AG09309 (cell line): ENCODE measurements at places on chromosomes 5 and 9.

DNA sequence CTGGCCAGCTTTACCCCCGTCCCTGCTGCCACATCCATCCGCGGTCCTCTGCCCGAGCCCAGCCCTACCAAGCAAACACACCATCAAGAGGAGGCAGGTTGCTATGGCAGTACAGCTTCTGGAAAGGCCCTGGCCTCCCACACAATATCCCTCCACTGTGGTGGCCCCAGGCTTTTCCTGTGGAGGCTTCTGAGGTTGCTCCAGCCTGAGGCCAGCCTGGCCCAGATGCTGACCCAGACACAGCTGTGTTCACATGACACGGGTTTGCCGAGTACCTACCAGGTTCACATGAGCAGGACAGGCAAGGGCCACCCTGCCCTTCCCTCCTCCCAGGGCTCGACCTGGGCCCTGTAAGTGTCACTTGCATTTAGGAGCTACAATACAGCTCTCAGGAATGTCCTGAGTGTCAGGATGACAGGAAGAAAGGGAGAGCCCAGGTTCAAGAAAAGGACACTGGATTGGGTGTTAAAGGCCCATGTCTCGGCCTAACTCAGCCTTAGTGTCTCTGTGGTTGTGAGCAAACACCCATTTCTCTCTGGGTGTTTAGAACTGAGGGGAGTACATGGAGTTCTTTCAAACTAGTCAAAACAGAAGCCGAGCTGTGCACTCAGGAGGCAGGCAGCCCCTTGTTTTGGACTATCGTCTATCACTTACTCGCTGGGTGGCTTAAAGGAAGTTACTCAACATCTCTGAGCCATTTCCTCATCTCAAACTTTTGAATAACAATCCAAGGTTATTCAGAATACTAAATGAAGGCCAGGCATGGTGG is 40.2 kb downstream of the NAIF1 start:
- DNase-seq: no peak

DNA sequence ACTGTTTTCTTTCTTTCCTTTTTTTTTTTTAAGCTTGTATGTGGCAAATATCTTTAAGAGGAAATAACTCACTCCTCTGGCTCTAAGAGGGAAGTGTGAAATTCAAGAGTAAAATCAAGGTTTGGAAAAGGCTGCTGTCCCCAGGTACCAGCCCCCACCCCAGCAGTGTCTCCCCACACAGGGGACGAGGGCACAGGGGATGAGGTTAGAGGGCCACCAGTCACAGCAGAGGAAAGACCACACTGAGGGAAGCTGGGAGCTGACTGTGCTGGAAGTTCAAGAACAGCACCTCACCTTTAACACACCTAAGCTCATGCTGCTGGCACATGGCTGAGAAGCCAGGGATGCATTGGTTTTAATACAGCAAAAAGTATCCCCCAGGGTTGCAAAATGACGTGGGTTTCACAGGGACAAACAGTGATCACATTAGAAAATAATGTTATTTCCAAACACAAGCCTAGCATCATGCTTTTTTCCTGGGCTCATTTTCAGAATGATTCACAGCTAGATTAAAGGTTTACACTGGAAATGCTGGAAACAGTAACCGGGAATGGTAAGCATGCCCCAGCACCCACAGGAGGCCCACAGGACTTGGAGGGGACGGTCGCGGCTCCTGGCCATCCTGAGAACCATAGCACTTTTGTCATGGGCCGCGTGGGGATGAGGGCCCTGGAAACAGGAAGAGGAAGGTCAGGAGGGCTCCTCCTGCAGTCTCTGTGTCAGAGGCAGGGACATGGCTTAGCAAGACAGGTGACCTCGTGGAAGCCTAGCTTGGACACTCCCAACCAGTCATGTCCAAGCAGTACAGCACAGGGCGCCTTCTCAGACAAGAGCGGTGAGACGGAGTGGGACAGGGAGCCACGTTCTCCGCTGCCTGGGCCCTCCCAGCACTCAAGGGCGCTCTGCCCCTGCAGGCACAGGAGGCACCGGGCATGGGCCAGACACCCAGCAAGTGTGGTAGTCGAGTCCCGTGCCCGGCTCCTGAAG is 6.9 kb downstream of the LPCAT1 start:
- DNase-seq: peak; percentile 38

GRCh38 chr5:142110046-142110531 is 1.5 kb downstream of the NDFIP1 start:
- DNase-seq: no peak

GRCh38 chr5:128271859-128272464 is 188.4 kb downstream of the SLC12A2 start:
- DNase-seq: peak; percentile 41

GRCh38 chr5:30324083-30324482 is 869.4 kb upstream of the CDH6 start:
- DNase-seq: no peak
